Stimulated activated CD8-positive, alpha-beta memory T cell treated with anti-CD3 and anti-CD28 coated beads, Interleukin-4, amount 100 ng/mL, for 4 hours (primary cell): ENCODE measurements at places on chromosomes 16 and 17.
A peak's percentile ranks its signal among the peaks of the same experiment; 100 is the strongest.

DNA sequence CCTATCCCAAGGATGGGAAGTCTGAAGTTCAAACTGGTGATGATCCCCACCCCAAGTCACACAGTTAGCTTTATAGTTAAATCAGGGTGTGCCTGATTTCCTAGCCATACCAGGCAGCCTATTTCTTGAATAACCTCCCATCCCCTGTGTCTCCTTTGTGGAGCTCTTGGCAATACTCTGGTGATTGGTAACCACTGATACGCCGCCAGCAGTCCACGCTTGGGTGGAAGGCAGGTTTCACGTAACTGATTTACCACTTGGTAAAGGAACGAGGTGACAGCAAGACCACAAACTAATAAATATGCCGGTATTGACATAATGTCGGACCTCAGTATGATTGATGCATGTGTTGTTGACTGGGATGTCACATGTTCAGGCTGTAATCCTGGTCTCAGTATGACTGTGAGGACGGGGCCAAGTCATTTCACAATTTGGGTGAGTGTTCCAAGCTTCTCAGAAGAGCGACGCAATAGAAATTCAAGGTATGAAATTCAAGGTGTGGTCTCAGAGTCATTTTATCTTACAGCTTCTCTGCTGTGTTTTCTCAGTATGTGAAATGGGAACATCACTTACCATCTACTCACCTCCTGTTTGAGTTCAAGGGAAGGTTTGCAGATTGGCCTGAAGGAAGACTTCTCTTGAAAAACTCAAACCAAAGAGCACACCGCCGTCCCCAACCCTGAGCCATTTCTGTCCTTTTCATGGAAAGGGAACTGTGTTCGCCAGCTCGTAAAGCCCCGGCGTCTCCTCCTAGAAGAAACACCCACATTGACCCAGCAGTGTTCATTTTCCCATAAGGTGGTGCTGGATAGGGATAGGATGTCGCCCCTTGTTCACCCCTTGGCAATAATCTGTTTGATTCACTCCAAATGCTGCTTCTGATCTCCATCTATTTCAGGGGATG, 678.9 kb downstream of the WWOX start:
- DNase-seq: no peak

- DNase-seq: no peak
Measured at GRCh38 chr17:31696184-31696602, 162.9 kb downstream of the COPRS start.

DNA sequence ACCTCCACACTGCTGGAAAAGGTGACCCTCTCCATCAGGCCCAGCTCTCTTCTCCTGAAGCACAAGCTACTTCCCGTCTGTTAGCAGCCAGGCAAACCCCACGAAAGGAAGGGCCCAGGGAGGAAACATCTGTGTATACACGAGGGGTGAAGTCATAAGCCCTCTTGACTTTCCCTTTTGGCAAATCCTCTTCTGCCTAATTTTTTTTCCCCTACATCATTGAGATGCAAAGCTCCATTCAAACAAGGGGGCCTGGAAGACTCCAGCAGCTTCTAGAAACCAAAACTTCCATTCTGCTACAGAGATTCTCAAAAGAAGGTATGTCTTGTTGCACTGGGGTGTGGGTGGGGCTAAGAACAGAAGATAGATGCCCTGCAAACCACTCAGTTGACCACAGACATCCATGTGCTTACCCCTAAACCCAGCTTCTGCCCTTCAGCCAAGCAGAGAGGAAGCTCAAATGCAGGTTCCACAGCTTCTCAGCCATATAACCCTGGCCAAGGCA, 145.6 kb upstream of the RCVRN start:
- DNase-seq: no peak

- DNase-seq: no peak
Measured at GRCh38 chr17:81508639-81509206, 3.9 kb downstream of the ACTG1 start.

- no peak for DNase-seq
Measured at GRCh38 chr17:42766124-42766523, 5.1 kb downstream of the RAMP2 start.

GRCh38 chr16:25031132-25031440, 15.9 kb upstream of the ARHGAP17 start:
- DNase-seq: no peak

DNA sequence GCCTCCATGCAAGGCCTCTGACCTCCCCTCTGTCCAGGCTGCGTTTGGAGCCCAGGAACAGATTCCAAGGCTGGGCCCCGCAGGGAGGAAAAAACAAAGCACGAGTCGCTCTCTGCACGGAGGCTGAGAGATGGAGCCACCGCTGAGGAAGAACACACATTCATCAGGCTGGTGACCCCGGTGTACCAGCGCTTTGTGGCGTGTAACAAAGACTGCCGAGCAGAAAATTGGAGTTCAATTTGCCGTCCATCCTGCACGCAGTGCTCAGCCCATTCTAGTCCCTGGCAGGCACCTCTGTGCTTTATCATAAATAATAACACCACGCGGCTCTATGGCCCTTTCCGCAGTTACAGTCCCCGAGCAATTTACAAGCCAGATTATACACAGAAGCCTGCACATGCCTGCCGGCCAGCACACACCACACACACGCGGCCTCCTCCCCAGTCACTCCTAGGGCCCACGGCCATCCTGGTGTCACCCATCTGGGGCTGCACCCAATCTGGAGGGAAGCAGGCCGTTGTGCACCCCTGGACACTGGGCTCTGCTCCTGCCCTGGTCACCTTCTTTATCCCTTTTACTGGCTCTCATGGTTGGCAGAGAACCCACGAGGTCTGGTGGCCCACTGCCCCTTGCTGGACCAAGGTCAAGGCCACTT, 124.4 kb downstream of the SDK2 start:
- no peak for DNase-seq

DNA sequence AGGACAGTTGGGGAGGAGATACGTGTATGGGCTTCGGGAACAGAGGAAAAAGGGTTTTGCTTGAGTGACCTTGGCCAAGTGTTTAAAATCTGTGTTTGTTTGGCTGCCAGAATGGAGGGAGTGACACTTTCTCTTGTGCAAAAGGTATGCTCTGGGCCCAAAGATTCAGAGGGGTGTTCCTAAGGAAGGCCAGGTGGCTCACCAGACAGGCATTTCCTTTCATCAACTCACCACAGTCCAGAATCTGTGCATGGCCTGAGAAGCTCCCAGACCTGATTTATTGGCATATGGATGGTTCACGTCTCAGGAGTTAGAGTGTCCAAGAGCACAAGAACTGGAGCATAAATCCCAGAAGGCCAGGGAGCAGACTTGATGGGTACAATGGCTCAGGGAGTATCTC, 53.4 kb upstream of the NLK start:
- no peak for DNase-seq

DNA sequence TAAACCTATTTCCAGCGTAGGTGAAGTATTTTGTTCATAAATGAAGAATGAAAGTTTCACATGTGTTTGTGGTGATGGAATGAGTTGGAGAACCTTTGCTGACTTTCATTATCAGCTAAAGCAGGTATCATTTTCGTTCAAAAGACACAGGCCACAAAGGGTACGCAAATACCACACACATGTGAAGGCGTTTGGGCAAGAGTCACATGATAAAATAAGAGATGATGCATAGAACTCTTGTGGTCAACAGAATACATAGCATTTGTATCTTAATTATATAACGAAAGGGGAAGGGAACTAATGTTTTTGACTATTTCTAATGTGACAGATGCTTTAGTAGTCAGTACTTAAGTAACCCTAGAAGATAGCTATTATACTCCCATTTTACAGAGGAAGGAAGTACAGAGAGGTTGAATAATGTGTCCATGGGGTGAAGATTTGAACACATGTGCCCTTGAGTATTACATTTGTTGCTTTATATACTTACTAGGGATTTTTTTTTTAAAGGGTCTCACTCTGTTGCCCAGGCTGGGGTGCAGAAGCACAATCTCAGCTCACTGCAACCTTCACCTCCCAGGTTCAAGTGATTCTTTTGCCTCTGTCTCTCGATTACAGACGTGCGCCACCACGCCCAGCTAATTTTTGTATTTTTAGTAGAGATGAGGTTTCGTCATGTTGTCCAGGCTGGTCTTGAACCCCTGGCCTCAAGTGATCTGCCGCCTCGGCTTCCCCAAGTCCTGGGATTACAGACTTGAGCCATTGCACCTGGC, 4.8 kb downstream of the RPA1 start:
- no peak for DNase-seq

- no peak for DNase-seq
Measured at GRCh38 chr16:35510701-35511100, 2051.3 kb downstream of the TP53TG3F start.

- DNase-seq: no peak
Measured at GRCh38 chr16:78309763-78310162, 210.3 kb downstream of the WWOX start.

DNA sequence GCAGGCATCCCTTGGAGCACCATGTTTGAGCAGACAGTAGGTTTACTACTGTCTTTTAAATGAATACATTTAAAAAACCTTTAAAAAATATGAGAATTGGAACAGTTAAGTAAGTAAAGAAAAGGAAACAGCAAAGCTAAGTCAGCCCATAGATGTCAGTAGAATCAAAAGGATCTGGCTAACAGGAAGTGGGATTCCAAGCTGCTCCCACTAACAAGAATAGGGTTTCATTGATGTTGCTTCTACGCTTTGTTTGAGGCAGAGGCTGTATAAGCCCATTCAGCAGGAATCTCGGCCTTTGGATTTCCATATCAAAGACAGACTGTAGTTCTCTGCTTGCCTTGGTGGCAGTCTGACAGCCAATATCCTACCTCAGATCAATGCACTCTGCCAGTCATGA, 122.9 kb upstream of the ELAC2 start:
- DNase-seq: no peak

DNA sequence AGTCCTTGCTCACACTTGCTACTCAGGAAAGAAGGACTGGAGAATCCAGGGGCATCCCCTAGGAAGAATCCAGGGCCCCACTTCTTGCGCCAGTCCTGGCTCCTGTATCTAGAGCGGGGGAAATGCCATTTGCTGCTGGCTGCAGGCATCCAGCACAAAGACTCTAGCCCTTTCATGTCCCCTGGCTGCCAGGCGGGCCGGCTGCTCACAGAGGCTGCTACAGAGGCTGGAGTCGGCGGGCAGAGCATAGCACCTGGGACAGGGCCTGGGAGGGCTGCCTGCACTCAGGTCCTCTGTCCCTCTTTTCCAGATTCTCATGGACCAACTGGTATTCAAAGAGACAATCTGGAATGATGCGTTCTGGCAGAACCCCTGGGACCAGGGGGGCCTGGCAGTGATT, 13.8 kb downstream of the SMIM5 start:
- DNase-seq: no peak

DNA sequence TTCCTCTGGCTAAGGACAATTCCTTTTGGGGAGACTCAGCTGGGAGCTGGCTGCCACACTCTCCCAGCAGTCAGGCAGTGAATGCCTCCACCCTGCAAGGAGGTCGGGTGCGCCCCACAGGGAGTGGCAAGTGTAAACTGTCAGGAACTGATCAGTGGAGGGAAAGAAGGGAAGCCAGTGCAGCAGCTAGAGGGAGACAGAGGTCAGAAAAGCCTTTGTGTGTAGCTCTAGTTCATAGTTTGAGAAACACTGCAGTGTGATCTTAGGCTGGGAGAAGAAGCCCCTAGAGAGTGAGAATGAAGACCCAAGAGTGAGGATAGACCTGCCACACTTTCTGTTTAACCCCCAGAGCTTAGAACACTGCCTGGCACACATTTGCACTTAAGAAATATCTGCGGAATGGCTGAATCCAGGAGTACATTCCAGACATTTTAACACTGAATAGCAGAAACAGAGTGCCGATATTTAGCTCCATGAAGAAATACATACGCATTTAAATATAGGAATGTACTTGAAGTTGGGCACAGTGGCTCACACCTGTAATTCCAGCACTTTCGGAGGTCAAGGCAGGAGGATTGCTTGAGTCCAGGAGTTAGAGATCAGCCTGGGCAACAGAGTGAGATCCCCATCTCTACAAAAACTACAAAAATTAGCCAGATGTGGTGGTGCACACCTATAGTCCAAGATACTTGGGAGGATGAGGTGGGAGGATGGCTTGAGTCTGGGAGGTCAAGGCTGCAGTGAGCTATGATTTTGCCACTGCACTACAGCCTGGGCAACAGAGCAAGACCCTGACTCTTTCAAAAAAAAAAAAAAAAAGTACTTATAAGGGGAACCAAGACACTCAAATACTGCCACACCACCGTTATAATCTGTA, 11.1 kb upstream of the SLC5A11 start:
- DNase-seq: no peak

- no peak for DNase-seq
Measured at GRCh38 chr17:32341141-32341856, 674 bp downstream of the C17orf75 start.

GRCh38 chr17:1142561-1142971, 37.2 kb downstream of the ABR start:
- DNase-seq: no peak

- DNase-seq: peak; percentile 20
Measured at GRCh38 chr16:11915114-11915643, 577 bp downstream of the GSPT1 start.

GRCh38 chr17:43924558-43924957, 17.2 kb upstream of the MPP2 start:
- no peak for DNase-seq

GRCh38 chr16:51010817-51011216, 140.3 kb downstream of the SALL1 start:
- no peak for DNase-seq

DNA sequence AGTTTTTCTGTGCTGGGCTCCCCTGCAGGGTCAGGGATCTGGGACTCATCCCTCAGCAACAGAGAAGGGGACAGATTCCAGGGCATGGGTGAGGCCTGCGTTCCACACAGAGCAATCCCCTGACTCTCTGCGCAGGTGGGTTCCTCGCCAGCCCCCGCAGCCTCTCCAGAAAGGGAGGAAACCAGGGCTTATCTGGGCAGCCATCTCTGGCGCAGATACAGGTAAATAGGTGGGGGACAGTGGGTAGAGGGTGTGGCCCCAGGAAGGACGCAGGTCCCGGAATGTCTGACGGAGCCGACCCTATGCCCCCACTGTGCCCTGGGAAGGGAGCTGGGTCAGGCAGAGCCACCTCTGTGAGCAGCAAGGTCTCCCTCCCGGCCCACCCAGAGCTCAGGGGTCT, 23.2 kb downstream of the PIEZO1 start:
- DNase-seq: no peak

DNA sequence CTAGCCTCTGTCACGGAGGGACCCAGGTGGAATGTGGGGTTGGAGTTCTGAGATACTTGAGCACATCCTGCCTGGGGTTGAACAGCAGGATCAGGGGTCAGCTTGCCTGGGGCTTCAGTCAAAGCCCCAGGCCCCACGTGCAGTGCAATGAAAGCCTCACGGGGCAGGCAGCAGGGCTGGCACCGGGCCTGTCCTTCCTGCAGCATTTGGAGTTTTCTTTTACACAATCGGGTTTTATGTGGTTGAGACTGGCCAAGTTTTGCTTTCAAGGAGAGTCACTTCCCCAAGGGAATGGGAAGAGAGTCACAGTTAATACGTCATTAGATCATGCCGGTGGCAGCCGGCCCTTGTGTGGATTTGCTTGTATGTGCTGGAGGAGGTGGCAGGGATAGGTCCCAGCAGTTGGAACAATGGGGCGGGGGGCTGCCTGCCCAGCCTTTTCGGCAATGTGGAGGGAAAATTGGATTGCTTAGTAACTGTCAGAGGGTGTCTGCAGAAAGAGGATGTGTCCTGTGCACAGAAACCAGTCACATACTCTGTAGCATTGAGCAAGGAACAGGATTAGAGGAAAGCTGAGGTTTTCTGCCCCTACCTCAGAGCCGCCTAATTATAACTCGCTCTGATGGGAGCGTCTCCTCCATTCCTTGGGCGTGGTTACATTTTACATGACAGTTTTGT, 4.5 kb downstream of the RMI2 start:
- no peak for DNase-seq

GRCh38 chr16:54936979-54937670, 6.5 kb downstream of the IRX5 start:
- DNase-seq: no peak
